Hematopoietic multipotent progenitor cell treated with erythropoietin and hydrocortisone succinate and interleukin-3 and kit ligand, for 8 days (in vitro differentiated cells): ENCODE measurements at places on chromosomes 2 and 18.

GRCh38 chr2:114752425-114752824, 310.0 kb downstream of the DPP10 start:
- DNase-seq, result no peak

DNA sequence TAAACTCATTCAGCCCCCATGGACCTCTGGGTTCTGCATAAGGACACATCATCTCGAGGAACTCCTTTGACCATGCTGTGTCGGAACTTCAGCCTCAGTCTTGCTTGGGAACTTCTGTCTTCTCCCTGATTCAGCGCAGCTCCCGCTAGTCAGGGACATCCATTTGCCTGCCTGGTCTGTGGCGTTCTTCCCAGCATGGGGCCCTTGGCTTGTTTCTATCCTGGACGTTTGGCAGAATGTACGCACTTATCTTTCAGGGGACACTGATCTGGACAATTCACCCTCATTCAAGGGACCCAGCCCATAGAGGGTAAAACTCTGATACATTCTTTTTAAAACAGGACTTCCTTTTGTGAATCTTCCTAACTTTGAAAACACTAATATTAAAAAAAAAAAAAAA, 75.8 kb upstream of the WIPF1 start:
- no peak for DNase-seq

DNA sequence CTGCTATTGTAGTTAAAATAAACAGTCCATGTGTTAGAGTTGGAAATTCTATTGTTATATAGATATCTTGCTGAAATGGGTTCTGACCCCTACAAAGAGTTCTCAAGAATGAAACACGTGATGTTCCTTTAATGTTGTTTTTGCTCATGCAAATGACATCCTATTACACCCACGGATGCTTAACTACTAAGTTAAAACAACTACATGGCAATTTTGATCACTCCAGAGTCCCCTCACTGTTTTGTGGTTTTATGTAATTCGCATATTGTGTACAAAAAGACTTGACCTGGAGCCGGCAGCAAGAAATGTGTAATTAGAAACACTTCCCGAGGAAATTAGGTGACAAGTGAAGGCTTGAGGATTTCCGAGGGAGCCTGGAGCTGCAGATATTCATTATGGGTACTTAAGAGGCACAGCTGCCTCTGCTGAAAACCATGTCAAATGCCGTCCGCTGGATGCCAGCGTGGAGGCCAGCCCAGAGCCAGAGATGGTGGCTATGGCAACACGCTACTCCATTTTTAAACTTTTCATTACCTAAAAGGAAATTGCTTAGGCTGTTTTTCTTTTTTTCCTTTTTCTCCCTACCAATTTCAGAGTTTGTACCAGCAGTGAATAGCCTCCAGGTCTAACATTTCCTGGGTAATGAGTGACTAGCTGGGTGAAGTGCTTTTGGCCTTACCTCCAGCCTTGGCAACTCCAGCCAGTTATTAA, 21.0 kb upstream of the CABLES1 start:
- DNase-seq, result no peak

DNA sequence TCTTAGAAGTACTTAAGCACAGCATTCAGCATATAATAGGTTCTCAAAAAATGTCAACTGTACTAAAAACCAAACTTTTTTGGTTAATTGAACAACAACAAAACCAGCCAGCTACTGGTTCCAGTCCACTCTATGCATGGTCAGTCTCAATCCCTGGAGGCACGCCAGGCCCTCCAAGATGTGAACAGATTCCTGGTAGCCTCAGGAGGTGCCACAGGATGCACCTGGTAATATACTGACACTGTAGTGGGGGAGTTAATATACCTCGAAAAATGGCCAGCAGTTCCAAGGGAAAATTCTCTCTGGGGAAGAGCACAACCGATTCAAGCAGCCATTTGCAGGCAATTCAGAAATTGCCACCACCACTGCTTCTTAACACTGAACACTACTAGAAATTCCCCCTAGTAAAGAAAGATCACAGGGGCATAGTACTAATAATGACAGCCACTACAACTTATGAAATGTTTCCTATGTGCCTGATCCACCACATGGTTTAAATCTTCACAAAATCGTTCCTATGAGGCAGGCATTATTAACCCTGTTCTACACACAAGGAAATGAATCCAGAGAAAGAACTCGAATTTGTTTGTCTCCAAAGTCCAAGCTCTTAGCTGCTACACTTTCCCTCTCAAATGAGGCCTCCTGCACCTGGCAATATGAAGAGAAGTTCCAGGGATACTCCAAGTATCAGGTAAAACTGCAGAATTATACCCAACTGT, 3.4 kb downstream of the MGAT4A start:
- DNase-seq, result no peak

- DNase-seq, result no peak
These were observed 44.2 kb downstream of the TMEM37 start for GRCh38 chr2:119475857-119476244.

DNA sequence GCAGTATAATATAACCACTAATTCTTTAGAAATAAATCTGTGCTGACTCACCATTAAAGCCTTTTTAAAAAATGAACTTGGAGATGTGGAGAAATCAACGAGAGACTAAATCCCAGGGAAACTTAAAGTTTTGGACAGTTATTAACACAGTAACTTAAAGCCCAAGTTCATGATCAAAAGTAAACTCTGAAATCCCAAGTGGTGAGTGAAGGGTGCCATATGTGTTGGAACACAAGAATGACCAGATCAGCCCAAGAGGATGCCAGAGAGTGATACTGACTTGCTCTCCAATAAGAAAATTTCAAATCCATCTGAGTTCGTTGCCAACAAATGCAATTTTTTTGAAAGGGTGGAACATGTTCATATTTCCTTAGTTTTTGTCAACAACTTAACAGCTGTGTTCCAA, 838.1 kb upstream of the ACVR2A start:
- DNase-seq, result no peak

DNA sequence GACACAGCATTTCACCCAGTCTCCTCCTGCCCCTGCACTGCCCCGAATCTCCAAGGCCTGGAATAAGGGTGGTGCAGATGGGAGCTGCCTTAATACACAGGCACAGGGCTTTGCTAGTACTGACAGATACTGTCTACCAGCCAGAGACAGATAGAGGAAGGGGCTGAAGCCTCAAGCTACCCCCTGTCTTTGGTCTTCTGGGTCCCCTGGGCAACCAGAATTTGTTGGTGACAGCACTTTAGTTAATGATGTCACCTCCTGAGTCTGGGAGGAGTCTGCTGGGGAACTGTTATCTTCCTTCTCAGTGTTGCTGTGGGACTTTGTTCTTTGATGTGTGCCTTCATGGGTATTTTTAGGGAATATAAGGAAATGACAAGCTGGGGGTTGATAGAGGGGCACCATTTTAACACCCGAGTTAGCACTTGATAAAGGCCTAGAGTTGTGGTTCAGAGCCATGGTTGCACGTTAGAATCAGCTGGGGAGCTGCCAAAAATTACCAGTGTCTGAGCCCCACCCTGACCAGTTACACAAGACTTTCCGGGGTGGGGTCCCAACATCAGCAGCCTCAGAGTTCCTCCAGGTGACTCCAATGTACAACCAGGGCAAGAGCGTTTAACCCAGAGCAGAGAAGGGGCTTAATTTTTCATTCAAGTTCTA, 136.8 kb downstream of the SMAD7 start:
- peak; percentile 97 for DNase-seq

- DNase-seq, result peak; percentile 47
These were observed 15.0 kb downstream of the KCNJ13 start for GRCh38 chr2:232761301-232761907.

GRCh38 chr2:1584691-1585485, 159.4 kb downstream of the PXDN start:
- DNase-seq, result no peak

GRCh38 chr2:8652774-8653426, 29.0 kb upstream of the ID2 start:
- no peak for DNase-seq

DNA sequence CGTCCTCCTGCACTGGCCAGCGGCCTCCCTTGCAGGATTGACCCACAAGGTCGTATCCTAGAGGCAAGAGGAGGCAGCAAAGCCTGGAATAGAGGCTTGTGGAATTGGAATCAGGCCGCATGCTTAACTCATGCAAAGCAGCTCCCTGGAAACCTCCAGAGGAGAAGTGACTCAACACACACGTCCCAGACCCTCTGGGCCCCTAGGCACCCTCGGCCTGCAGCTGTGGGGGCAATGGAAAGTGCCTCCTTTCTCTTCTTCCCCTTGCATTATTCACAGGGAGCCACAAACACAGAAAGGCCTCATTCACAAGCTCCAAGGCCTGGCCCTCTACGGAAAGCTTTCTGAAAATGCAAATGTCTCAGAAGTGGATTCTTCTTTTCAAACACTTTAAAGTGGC, 19.6 kb downstream of the SPATA3 start:
- no peak for DNase-seq

DNA sequence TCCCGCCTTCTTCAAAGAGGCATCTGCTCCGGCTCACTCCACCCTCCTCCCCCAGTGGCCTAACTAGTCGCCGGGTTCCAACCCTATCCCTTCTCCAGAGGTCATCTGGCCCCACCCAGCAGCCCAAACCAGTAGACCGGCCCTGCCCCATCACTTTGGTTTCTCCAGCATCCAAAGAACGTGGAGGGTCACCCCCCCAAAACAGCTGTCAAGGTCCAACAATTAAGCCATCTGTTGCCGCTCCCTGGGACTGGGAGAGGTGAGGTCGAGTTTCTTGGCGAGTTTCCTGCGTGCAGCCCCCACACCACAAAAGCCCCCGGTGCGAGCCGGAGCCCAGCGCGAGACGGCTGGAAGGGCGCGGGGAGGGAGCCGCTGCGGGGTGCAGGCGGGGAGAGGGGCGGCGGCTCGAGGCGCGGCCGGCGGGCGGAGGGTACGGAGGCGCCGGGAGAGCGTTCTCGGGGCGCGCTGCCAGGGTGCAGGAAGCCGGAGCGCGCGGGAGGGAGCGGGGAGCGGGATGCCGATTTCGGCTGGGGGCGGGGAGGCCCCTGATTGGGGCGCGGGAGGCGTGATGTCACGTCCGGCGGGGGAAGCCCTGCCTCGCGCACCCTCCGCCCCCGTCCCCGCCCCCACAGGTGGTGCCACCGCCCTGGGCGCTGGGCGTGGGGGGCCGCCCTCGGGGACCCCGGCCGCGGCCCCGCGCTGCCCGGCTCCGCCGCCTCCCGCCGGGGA, 571 bp upstream of the GPC1 start:
- peak; percentile 46 for DNase-seq

- DNase-seq, result no peak
These were observed 119.4 kb downstream of the RTTN start for GRCh38 chr18:70086085-70086484.

DNA sequence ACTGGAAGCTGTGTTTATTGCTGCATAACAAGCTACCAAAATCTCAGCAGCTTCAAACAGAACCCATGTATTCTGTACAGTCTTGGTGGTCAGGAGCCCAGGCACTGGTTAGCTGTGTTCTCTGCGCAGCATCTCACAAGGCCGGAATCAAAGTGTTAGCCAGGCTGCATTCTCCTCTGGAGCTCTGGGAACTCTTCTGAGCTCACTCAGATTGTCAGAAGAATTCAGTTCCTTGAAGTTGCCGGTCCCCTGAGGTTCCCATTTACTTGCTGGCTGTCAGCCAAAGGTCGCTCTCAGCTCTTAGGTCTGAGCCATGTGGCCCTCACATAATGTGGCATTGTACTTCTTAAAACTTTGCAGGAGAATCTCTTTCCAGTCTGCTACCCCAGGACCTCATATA, 123.6 kb upstream of the SMIM21 start:
- DNase-seq, result no peak

- DNase-seq, result no peak
These were observed 115.2 kb downstream of the ZNF236 start for GRCh38 chr18:76937597-76937996.

GRCh38 chr2:220433131-220433530, 805.7 kb downstream of the SLC4A3 start:
- DNase-seq, result no peak

DNA sequence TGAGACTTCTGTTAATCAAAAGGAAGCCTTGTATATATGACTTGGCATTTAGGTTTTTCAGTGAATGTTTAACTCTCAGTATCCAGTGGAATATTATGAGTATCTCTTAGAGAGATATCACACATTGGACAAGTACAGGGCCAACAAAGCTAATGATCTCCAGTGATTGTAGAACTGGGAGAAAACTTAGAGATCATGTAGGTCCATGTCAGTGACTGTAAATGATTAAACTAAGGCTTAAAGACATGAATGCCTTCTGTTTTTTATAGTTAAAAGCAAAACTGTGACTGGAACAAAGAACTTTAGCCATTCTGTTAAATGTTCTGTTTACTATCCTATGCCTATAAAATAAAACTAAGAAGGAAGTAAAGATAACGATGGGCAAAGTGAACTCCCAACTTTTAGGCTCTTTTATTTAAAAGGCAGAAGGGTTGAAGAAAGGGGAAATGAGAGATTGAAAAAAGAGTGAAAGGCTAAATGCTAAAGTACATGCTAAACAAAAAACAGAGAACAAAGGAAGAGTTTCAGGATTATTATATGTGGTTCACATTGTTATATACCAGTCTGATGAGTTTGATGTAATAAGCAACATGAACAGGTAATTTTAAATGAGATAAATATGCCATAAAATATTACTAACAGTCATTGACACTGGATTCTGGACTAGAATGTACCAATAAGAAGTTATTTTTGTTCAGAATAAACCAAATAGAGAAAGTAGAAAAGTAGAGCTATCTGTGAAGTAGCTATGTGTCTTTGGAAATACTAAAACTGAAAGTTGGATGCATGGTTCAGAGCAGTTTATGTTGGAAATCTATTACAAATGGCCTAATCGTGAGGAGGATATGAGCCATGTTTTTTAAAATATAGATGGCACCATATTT, 37.1 kb upstream of the TNFRSF11A start:
- DNase-seq, result no peak
